Stimulated activated CD8-positive, alpha-beta memory T cell treated with anti-CD3 and anti-CD28 coated beads, Interleukin-2, amount 100 ng/mL, for 1 hour (primary cell): ENCODE measurements at places on chromosomes 7 and 10.

DNA sequence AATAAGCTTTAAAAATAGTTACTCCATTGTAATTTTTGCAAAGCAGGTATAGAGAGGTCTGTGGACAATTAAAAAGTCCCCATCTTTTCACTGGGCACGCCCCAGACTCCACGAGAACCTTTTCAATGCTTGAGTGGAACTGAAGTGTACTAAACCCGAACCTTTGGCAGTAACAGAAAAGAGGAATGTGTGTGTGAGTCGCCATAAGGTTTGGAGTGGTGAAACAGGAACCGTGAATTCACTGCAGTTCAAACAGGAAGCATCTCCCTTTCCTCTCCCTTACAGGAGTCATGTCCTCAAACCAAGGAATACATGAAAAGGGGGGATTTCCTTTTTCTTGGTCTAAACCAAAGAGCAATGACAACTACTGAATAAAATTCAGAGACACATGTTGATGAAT is 23.2 kb downstream of the NDUFB2 start:
- DNase-seq = no peak

DNA sequence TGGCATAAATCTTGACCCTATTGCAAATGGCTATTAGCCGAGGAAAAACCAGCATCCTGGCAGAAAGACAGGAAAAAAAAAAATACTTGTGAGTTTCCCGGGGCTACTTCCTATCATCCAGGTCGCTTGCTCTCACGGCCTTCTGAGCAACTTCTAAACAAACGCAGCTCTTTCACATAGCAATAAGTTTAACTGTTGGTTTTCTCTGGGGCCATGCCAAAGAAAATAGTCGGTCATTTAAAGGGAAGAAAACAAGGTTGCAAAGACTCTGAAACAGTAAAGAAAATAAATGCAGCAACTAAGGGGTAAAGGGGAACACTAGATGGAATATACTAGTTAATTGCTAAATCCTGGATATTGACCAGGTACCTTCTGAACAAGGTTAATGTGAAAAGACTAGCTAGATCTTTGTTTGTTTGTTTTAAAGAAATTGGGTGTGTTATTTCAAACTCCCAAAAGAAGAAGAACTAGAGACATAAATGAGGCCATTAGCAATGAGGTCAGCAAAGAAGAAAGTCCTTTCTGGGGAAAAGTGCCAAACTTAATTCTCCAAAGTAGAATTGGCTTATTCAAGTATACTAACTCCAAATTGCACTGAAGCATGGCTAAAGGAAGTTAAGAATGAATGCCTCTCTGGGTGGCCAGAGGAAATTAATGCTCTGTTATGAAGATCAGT is 54.2 kb downstream of the SLC39A12 start:
- DNase-seq = no peak

GRCh38 chr7:43303740-43304241 is 191.3 kb downstream of the HECW1 start:
- DNase-seq = no peak

DNA sequence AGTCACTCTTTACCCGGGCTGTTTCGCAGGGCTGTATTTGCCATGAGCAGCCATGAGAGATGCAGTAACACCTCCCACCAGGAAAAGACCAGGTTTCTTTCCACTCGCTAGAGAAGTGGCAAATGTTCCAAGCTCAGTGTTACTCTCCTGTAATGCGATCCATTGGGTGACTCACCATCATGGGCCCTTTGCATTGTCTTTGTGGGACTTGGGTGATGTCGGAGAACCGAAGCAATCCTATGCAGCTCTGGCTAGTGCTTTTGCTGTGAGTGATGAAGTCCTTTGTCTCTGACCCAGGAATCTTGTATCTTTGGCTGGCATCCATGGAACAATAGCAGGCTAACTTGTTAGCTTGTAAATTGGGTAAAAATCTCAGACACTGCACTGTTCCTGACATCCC is 40.0 kb downstream of the GHRHR start:
- DNase-seq = no peak

DNA sequence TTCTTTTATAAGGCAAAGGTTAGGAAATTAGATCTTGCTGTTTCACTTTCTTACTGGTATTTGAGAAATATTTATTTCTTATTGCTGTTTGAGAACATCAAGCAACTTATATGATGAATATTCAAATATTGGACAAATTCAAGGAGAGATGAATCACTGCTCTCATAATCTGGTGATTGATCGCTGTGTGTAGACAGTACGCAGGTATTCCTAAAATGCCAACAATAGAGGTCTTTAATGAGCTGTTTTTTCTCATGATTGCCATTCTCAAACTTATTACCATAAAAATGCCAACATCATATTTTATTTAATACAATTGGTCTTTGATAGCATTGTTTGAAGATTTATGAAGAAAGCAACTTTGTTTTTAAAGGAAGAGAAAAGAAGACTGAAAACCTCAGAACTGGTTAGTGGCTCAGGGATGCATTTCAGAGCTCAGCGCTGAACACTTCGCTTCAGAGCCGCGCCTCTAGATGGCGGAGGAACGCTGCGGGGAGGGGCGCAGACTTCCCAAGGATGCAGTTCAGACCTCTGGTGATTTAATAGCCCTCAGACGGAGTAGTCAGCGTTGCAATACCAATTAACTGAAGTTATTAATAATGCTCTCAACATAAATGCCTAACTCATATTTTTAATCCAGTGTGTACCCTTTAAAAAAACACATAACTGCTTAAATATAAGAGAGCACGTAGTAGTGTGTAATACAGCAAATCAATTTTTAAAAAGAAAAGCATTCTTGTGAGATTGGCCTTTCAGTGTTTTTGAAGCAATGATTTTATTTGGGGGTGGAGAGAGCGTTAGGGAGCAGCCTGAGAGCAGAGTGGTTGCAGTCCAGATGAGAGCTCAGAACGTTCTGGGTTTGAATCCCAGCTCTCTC is 38.5 kb upstream of the STEAP4 start:
- no peak for DNase-seq

GRCh38 chr10:5949009-5949759 is 28.2 kb downstream of the IL15RA start:
- no peak for DNase-seq
